Daoy (cell line): ENCODE measurements at places on chromosomes 2 and 18. TPM values are rescaled to one million over a fixed set of nuclear protein-coding genes. Genes with fewer than 3 reads are reported as not detected.

CRYBA2 gene
- total RNA-seq = 2.2 and 4.3 TPM in 2 replicates

EIF2AK2 gene
- total RNA-seq = 20.1 and 28.0 TPM in 2 replicates

NTSR2 gene
- total RNA-seq = not detected in 2 replicates

LBX2 gene
- total RNA-seq = 0.97 and 1.7 TPM in 2 replicates

ZNF521 gene
- 8.5 and 10.7 TPM in 2 replicates for total RNA-seq
